Inflammatory macrophage (primary cell): ENCODE measurements at places on chromosomes 11 and 22.

GRCh38 chr11:123833095-123833494, 26.9 kb upstream of the OR6M1 start:
- no peak for DNase-seq

GRCh38 chr11:92245700-92246271, 21.2 kb downstream of the FAT3 start:
- no peak for DNase-seq

DNA sequence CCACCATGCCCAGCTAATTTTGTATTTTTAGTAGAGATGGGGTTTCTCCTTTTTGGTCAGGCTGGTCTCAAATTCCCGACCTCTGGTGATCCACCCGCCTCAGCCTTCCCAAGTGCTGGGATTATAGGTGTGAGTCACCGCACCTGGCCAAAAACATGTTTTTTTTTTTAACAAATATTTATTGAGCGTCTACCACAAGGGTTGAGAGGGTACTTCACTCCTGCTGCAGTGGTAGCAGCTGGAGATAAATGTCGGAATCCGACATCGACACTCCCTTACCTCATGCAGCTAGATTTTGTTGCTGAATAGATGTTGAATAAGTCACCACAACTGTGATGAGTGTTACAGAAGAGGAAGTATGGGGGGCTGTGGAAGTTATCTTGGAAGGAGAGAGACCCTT, 971 bp downstream of the DNAJB13 start:
- no peak for DNase-seq

- no peak for DNase-seq
Measured at GRCh38 chr11:121572571-121573059, 119.8 kb upstream of the SORL1-AS1 start.

DNA sequence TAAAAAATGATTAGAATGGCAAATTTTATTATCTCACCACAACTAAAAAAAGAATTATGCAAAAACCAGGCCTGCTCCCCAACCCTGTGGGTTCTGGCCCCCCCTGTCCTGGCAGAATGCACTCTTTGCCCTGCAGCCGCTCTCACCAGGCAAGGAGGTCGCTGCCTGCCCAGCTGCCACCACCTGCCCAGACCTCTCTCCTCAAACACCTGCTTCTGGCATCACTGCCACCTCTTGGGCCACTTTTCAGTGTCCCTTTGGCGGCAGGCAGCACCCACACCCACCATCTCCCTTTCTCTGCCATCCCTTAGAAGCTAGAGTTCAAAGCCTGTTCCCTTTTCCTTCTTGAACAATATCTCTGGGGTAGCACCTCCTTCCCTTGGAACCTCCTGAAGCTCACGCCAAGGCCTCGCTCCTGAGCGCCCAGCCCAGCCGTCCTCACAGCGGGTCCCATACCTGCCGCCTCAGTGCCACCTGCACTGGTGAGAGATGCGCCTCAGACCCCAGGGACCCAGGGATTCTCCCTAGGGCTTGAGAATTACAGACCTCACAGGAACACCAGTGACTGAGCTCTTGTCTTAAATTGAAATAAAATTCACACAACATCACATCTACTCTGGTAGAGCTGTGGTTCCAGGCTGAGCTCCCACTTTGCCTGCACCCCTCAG, 44.6 kb downstream of the SGSM3 start:
- no peak for DNase-seq

DNA sequence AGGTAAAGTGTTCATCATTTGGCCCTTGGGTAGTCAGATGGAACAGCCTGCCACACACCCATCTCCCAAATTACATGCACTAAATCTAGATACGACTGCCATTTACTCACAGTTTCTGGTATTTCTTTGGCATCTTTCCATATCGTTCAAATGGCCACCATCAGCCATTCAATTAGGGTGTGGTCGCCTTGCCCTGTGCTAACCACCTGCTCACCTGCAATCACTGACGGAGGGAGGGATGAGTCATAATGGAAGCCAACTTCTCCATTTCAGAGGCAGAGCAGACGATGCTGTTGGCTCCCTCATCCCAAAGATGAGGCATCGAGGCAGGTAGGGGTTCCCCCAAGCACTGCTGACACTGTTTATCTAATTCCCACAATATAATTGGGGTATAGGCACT, 14.6 kb downstream of the MS4A6A start:
- DNase-seq, result no peak

GRCh38 chr11:789943-790342, at the start of gene CEND1:
Gene CEND1, minus strand, starts transcription at chr11:790090. Its CDS starts 1,514 bp downstream, at chr11:788576.
- no peak for DNase-seq

GRCh38 chr11:61733120-61733978, 19.1 kb upstream of the MYRF start:
- peak; percentile 92 for DNase-seq

DNA sequence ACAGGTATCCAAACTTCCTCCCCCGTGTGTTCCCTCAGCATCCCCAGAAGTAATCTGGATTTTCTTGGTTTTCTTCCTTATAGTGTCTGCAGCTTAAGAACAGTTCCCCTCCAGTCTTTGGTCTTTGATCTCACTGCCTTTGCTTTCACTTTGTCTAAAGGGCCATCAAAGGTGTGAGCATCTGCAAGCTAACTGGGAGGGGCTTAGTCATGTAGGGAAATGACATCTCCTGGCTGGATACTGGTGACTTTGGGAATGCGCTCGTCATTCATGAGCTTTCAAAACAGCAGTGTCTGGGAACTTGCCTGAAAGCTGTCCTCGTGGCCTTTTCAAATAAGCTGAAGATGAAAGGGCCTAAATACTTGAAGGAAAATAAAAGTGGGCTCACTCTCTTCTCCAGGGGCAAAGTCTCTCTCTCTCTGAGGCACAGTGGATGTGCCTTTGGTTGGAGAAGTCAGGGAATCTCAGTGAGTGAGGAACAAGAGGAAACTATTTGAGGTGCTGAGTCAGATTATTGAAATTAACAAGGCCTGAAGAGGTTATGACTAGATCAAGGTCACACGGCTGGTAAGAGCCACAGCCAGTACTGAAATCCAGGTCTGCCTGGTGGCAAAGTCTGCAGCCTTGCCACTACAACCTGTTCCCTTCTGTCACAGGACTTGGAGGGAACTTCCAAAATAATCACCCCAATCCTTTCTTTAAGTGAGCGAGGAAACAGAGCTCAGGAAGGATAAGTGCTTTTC, 45.6 kb upstream of the TENM4 start:
- DNase-seq, result no peak

DNA sequence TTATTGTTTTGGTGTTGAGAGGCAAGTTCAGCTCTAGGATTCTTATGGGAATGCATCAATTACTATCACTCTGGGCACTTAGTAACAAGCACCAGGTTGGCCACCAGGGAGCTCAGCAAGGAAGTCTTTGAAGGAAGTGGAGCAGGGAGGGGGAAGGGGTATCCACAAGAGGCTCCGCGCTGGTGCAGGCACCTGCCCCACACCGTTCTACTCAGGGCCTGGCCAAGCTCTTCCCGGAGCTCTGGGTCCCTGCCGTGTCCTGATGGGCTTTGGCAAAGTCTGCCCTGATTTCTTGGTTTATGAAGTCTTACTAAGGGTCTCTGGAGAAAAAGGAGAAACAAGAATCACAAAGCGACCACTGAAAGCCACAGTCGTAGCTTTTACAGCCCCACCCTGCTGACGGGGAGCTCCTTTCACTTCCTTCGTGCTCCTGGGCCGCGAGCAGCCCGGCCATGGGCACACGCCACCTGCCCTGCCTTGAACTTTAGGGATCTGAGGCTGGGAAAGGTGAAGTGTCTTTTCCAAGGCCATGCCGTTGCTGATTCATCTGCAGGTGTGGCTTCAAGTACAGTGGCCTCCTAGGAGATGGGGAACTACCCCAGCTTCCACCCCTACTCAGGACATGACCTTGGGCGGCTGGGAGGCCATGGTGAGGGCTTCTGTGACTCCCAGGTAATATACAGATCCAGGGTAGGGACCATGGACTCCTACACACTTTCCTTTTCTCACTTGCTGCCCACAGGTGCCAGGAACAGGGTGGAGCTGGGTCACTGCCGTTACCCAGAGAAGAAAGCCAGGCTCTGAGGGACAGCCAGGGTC, 15.9 kb upstream of the LRRC32 start:
- peak; percentile 28 for DNase-seq

DNA sequence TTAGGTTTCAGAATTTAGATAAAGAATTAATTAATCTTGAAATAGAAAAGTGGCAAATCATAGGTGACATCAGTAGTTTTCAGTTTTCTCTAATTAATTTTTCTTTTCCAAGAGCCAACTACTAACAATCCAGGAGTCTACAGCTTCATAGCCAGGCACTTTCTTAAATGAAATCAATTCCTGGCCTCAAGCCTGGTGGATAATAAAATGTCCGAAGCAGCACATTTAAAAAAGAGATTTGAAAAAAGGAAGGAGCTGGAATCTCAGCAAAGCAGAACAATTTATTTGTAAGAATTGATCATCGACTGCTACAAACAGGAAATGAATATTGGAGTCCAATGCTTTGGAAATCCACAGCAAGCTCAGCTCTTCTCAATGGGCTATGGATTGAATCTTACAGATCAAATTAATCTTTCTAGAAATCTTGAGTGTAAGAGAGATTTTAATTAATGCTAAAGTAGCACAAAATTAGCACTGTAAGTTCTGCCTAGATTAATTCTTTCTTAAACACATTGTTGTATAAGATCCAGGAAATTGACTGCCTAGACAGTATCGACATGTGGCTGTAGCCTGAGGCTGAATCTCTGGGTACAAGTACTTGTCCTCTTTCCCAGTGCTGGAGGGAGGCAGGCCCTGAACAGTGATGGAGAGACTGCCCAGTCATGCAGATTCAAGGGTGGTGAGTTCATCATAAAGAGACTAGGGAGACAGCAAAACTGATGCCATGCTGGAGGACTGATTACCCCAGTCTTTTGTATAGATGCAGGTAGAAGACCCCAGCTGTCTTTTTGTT, 167.8 kb upstream of the POU2AF2 start:
- no peak for DNase-seq

DNA sequence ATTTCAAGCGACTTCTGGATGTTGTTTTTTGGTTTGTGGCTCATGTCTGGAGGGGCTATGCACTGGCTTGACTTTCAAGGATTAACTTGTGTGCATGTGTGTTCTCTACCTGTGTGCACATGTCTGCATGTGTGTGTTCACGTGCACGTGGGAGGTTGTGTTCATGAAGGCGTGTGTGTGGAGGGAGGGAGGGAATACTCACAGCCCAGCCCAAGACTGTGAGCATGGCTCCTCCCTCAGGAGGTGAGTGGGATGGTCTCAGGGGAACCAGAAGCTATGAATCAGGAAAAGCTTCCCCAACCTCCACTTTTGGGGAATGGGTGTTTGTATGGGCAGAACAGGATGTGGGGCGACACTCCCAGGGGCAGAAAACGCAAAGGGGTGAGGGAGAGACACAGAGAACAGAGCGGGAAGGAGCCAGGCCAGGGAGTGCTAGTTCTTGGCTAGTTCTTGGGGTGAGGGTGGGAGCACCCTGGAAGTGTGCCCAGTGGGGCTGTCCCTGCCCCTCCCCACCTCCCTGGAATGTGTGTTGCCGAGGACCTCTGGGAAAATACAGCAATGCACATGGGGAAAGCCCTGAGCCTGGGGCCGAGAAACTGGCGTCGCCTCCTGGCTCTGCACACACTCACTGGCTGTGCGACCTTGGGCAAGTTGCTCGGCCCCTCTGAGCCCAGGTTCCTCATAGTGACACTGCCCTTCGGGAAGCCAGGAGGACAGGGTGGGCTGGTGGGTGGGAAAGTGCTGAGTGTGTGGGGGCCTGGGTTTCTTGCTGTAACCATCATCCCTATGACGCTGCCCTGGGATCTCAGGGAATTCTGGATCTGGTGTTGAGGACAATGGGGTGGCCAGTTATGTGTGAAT, 16.9 kb upstream of the ALX4 start:
- no peak for DNase-seq

- no peak for DNase-seq
Measured at GRCh38 chr11:17528906-17529843, 15.0 kb downstream of the USH1C start.

DNA sequence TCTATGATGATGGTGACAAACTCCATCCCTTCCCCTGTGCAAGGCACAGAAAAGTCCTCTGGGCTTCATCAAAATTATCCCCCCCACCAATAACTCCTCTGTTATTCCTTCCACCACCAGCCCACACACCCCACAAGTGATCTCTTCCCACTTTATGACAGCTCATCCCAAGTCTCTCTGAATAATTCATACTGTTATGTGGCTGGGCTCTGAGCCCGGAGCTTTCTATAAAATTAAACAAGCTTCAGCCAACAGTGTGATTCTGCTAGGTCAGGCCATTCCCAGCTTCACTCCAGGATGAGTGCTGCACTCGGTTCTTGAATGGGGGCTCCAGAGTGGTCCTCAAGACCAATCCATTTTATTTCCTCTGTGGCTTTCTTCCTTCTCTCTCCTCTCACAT, 83.0 kb downstream of the INSC start:
- no peak for DNase-seq

GRCh38 chr11:44505581-44506054, 59.8 kb upstream of the CD82 start:
- DNase-seq, result no peak

- DNase-seq, result no peak
Measured at GRCh38 chr11:5107285-5107684, 30.9 kb downstream of the OR52A5 start.

DNA sequence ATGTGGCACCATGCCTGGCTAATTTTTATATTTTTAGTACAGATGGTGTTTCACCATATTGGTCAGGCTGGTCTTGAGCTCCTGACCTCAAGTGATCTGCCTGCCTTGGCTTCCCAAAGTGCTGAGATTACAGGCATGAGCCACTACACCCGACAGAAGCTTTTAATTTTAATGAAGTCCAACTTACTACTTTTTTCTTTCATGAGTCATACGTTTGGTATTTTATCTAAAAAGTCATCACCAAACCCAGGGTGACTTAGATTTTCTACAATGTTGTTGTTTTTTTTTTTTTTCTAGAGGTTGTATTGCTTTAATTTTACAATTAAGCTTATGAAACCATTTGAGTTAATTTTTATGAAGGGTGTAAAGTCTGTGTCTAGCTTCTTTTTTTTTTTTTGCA, 34.9 kb downstream of the JRKL start:
- DNase-seq, result no peak

DNA sequence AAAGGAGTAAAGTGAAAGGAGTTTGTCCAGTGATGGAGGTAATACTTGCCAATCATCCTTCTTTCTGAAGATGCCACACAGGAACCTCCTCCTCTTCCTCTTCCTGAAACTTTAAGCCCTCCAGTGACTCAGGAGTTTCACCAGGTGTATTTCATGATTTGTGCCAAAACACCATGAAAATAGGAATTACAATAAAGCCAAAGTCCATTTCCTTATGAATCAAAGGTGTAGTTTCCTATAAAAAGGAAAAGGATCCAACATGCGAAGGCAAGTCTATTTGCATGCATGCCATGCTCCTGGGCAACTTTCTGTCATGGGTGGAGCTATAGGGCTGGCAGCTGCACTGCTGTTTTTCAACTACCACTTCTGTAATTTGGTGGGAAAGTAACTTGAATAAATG, 9.8 kb upstream of the POU2AF1 start:
- DNase-seq, result no peak
